Activated gamma-delta T cell (primary cell): ENCODE measurements at places on chromosomes 13 and 19.

- DNase-seq, result no peak
Observed at GRCh38 chr13:93547886-93548285, 321.3 kb downstream of the GPC6 start.

DNA sequence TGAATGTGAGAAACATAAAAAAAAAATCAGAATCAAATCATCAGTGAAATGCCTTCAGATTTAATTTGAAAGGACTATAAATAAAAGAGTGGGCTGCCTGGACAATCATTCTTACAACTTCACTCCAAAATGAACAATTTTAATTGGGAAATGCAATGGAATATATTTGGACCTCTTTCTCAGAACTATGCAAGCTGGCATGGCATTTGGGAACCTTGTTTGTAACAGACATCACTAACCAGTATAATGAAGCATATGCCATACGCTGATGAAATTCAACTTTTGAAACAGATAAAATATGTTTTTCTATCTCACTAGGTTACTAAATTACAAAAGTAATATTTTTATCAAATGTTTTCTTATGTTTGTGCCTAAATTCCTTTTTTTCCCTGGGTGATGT is 64.2 kb upstream of the FAM216B start:
- no peak for DNase-seq

- no peak for DNase-seq
Observed at GRCh38 chr19:35206855-35207254, 21.7 kb downstream of the FAM187B start.

DNA sequence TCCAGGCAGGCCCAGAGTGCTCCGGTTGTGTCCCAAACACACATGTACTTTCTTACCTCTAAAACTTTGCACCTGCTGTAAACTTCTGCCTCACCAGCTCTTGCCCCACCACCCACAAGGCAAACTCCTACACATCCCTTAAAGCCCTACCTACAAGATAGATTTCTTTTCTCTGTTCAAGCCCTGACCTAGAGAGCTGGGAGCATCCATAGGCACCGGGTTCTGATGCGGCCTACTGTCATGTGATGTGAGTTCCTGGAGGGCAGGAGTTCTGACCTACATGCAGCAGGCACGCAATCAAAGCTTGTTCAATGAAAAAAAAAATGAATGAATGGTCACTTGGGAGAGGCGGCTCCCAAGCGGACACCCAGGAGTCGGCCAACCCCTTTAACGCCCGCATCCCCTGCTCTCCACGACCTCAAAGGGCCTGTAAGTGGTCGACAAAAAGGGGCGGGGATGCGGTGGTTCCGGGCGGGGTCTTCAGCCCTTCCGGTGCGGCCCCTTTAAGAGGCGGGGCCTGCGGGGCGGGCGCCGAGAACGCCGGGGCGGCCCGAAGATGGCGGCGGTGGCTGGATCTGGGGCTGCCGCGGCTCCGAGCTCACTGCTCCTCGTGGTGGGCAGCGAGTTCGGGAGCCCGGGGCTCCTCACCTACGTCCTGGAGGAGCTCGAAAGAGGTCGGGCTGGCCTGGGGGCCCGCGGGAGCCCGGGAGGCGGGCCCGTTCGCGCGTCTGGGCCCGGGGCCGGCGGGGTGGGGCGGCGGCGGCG is at the start of gene MAP1S:
TSS of gene MAP1S (plus strand) at position 534 of the 765 bp plus-strand sequence. CDS start at position 557, 23 bp downstream.
- DNase-seq, result peak; percentile 44

DNA sequence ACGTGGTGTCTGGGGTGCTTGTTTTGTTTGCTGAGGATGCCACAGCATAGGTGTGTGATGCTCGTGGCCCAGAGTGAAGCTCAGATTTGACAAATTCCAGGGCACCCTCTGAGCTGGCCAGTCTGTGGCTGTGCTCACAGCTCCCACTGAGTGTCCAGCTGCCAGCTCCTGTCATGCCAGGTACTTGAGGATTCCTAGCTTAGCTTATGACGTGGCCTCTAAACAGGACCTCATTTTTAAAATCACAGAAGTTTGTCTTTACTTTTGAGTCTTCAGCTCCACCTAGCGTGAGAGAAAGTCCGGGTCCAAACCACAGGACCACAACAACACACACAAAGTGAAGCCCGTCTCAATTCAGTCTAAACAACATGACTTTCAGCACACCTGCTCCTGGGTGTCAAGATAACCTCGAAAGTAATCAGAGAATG is 117.3 kb downstream of the RAB20 start:
- no peak for DNase-seq

DNA sequence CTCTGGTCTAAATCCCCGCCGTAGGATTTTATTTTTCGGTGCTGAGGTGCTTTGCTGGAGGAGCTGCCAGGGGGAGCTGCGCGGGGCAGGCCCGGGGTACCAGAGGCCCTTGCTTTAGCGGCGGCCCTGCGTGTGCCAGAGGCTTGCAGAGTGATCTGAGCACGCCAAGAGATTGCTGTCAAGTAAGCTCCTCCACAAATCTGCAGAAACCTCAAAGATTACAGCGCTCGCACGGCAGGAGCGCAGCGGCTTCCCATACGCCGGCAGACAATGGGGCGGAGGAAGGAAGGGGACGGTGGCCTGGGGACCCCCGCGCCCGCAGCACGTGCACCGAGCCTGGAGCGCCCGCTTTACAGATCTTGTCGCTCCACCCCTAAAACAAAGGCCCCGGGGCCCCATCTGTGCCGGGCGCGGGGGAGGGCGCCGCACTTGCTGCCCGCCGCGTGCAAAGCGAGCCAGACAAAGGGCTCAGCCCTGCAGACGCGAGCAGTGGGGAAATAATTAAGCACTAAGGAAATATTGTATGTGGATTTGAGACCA is 9.1 kb upstream of the C19orf12 start:
- DNase-seq, result no peak

DNA sequence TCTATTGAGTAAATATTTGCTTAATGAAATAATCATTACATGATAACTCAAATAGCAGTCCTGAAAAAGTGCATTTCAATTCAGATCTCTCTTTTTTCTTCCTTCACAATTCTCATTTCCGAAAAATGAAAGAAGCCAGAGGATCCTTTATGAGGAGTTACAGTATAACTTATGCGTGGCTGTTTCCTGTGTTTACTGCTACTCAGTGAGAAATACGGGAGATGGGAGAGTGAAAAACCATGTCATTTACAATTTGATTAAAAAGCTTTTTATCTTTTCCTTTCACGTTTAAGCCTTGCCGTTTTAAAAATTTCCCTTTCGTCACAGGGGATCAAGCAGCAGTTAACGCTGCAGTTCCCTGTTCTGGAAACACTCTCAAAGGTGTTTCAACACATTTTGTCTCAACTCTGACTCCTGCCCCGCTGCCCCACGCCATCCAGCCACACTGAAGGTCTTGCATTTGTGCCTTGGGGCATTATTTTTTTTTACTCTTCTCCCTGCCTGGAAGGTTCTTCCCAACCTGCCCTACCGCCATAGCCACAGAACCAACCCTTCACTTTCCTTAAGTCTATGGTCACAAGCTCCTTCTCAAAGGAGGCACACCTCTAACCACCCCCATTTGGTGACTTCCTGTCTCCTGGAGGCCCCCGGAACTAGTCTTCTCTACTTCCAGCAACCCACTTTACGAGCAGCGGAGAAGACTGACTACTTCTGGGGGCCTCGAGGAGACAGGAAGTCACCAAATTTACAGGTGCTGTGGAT is 17.0 kb downstream of the KL start:
- DNase-seq, result no peak

GRCh38 chr19:18091217-18091608 is 4.5 kb upstream of the IL12RB1 start:
- peak; percentile 34 for DNase-seq
